GM23338 (cell line): ENCODE measurements at places on chromosomes 6 and 20. TPM values are rescaled to one million over a fixed set of nuclear protein-coding genes. Genes with fewer than 3 reads are reported as not detected.

The CRIP3 gene
- polyA plus RNA-seq = 36.0 and 39.9 TPM in 2 replicates

The CRNKL1 gene
- 20.7 and 27.2 TPM in 2 replicates for polyA plus RNA-seq

The WFDC10B gene
- polyA plus RNA-seq = 0.50 and 1.0 TPM in 2 replicates

The OR2B3 gene
- polyA plus RNA-seq = not detected in 2 replicates

The CGA gene
- not detected in 2 replicates for polyA plus RNA-seq

The ZNF343 gene
- 1.1 and 2.4 TPM in 2 replicates for polyA plus RNA-seq

The MICA gene
- polyA plus RNA-seq = 12.7 and 13.4 TPM in 2 replicates

The MOCS1 gene
- 13.9 and 17.2 TPM in 2 replicates for polyA plus RNA-seq

The NRSN1 gene
- polyA plus RNA-seq = 0.63 and 0.68 TPM in 2 replicates

The TSPYL4 gene
- 12.7 and 13.2 TPM in 2 replicates for polyA plus RNA-seq

The DACT2 gene
- 1.5 and 1.8 TPM in 2 replicates for polyA plus RNA-seq

The GPX5 gene
- polyA plus RNA-seq = 0.14 TPM in 1 of 2 replicates, not detected in the other

The GABRR1 gene
- polyA plus RNA-seq = 0.12 and 0.37 TPM in 2 replicates

The KHDC1 gene
- 5.6 and 7.3 TPM in 2 replicates for polyA plus RNA-seq

The TRIM10 gene
- not detected in 2 replicates for polyA plus RNA-seq

The COX7A2 gene
- polyA plus RNA-seq = 963 and 996 TPM in 2 replicates

The C2 gene
- 0.16 and 0.23 TPM in 2 replicates for polyA plus RNA-seq

The LKAAEAR1 gene
- polyA plus RNA-seq = 1.8 and 2.4 TPM in 2 replicates

The ECI2 gene
- polyA plus RNA-seq = 90.7 and 102 TPM in 2 replicates

The TRIM15 gene
- polyA plus RNA-seq = 0.21 and 0.26 TPM in 2 replicates

The GSTA3 gene
- polyA plus RNA-seq = not detected in 2 replicates

The CDSN gene
- polyA plus RNA-seq = not detected in 2 replicates

The TUBB1 gene
- not detected in 2 replicates for polyA plus RNA-seq

The OR2J3 gene
- polyA plus RNA-seq = not detected in 2 replicates

The NKAIN4 gene
- 9.5 and 13.2 TPM in 2 replicates for polyA plus RNA-seq
